ENCODE measurements at places on chromosomes 4 and X. TPM values are rescaled to one million over a fixed set of nuclear protein-coding genes. Genes with fewer than 3 reads are reported as not detected.

The UGT2A1 gene
- total RNA-seq, result not detected

The P2RY8 gene
- 0.35 TPM for total RNA-seq

The SERPINA7 gene
- total RNA-seq, result not detected

The CT45A10 gene
- total RNA-seq, result not detected
